ENCODE measurements at places on chromosomes 12 and 14.

GRCh38 chr14:23103581-23103980 is 1.2 kb downstream of the CIROP start:
- no peak for DNase-seq

GRCh38 chr12:96882862-96883261 is 24.2 kb upstream of the NEDD1 start:
- DNase-seq, result no peak

DNA sequence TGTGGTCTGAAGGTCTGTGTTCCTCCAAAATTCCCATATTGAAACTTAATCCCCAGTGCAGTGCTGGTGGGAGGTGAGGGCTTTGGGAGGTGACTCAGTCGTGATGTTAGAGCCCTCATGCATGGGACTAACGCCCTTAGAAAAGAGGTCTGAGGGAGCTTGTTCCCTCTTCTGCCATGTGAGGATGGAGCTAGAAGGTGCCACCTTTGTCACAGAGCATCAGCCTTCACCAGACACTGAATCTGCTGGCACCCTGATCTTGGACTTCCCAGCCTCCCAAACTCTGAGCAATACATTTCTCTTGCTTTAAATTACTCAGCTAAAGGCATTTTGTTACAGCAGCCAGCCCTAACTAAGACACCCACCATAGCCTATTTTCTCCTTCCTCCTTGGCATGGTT is 13.9 kb downstream of the RAB15 start:
- DNase-seq, result no peak

- no peak for DNase-seq
Observed at GRCh38 chr12:88519802-88520435, 60.4 kb downstream of the KITLG start.

GRCh38 chr12:131923260-131923659 is 5.8 kb upstream of the PUS1 start:
- no peak for DNase-seq
